ENCODE measurements at places on chromosomes 1 and 21. TPM values are rescaled to one million over a fixed set of nuclear protein-coding genes. Genes with fewer than 3 reads are reported as not detected.

- no peak overlapping the region for H3K4me3 ChIP-seq
- DNase-seq: no peak
- peaks cover 16% of the 10 kb centered on the region for H3K36me3 ChIP-seq
- peaks cover 15% of the 10 kb centered on the region for H3K27me3 ChIP-seq
- no peak overlapping the region for H3K27ac ChIP-seq
Measured at GRCh38 chr1:41374711-41375110, 13.5 kb downstream of the FOXO6 start.

DNA sequence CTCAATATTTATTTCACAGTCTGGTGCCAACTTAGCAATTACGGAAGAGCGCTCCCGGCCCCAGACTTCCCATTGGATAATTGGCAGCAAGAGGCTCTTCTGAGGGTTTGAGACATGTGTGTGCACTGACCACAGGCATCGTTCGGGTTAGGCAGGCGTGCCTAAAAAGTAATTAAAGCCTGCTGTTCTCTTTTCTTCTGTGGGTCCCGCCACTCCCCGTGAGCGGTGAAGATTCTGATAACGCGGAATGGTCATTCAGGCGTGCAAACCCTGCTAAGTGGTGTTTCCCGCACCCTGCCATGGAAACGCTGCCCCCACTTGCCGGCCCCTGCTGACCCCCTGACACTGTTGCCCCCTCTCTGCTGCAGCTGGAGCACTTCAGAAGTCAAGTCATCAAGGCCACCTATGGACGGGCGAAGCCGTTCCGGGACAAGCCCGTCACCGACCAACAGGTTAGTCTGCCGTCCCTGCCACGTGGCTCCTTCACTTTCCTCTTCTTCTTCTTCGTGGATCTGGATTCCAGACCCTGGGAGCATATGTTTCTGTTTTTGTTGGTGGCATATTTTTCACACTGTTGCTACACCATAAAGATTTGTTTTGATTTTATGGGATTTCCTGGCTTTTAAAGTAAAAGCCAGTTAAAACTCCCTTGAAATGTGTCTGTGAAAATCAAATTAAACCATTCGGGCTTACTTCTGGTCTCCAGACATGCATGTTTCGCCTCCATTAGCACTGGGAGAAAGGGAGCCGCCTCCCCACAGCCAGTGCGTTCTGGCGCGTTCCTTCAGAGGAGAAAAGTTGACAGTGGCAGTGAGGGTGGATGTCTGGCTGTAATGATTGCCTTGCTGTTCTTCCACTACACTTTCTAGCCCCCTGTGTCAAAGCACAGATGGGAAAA is 79.9 kb downstream of the FHAD1 start:
- H3K27ac ChIP-seq: no peak overlapping the region
- no peak overlapping the region for H3K4me3 ChIP-seq
- DNase-seq: no peak
- H3K36me3 ChIP-seq: no peaks in the 10 kb centered on the region
- H3K27me3 ChIP-seq: peaks cover 33% of the 10 kb centered on the region
- H3K4me1 ChIP-seq: peaks cover 40% of the 10 kb centered on the region

GRCh38 chr1:11447903-11448302 is 31.1 kb upstream of the DISP3 start:
- H3K36me3 ChIP-seq: no peaks in the 10 kb centered on the region
- DNase-seq: no peak
- no peaks in the 10 kb centered on the region for H3K4me1 ChIP-seq
- no peak overlapping the region for H3K4me3 ChIP-seq
- H3K27me3 ChIP-seq: peaks cover 77% of the 10 kb centered on the region
- H3K27ac ChIP-seq: no peak overlapping the region

DNA sequence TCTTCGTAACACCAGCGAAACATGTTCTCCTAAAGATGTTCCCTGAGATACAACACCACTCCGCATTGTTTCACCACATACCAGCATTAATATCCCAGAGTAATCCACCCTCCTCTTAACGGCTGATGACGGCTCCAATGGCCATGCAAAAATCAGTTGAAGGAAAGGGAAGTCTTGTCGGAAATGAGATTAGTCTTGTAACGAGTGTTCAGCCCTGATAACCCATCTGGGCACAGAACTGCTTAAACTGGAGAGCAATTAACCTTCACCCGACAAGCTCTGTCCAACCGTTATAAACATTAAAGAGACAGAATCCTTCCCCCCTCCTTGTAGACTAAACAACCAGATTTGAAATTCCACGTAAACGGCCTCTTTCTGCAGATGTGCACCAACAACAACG is 21.9 kb downstream of the ERG start:
- peaks cover 12% of the 10 kb centered on the region for H3K27me3 ChIP-seq
- H3K36me3 ChIP-seq: no peaks in the 10 kb centered on the region
- H3K27ac ChIP-seq: no peak overlapping the region
- no peak for DNase-seq
- peaks cover 18% of the 10 kb centered on the region for H3K4me1 ChIP-seq

DNA sequence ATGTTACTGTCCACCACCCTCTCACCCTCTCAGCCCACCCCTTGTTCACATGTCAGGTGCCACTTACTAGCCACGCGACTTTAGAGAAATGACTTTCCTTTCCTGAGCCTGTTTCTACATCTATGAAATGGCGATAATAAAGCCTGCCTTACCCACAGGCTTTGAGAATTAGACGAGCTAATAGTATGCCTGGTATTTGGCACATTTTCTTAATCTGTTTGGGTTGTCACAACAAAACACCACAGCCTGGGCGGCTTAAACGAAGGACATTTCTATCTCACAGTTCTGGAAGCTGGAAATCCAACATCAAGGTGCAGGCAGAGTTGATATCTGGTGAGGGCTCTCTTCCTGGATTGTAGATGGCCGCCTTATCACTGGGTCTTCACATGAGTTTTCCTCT is 273.9 kb upstream of the FMN2 start:
- no peak overlapping the region for H3K27ac ChIP-seq
- H3K4me1 ChIP-seq: peaks cover 18% of the 10 kb centered on the region
- no peak for DNase-seq
- no peaks in the 10 kb centered on the region for H3K36me3 ChIP-seq
- H3K27me3 ChIP-seq: no peaks in the 10 kb centered on the region
- H3K4me3 ChIP-seq: no peak overlapping the region

DNA sequence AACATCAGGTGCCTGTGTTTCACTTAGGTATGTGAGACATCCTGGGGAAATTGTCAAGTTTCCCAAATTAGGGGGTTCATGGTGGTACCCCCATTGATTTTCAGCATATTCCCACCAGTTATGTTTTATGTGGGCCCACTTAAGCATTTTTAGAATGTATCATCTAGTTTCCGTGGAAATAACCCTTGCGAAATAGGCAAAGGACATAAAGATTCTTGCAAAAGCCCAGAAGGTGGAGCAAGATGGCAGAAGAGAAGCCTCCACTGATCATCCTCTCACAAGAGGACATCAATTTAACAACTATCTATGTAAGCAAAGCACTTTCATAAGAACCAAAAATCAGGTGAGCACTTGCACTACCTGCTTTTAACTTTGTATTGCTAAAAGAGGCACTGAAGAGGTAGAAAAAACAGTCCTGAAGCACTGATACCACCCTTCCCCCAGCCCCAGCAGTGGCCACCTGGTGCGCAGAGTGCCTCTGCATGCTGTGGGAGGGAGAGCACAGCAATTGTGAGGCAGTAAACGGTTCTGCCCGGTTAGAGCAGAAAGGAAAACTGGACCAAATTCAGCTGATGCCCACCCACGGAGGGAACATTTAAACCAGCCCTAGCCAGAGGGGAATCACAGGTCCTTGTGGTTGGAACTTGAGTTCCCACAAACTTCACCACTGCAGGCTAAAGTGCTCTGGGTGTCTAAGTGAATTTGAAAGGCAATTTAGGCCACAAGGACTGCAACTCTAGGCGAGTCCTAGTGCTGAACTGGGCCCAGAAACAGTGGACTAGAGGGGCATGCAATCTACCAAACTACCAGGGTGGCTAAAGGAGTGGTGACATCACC is 23.2 kb downstream of the MCOLN2 start:
- H3K27me3 ChIP-seq: no peaks in the 10 kb centered on the region
- H3K36me3 ChIP-seq: peaks cover 2% of the 10 kb centered on the region
- H3K4me1 ChIP-seq: no peaks in the 10 kb centered on the region
- H3K27ac ChIP-seq: no peak overlapping the region
- H3K4me3 ChIP-seq: no peak overlapping the region

Gene SLC2A5
- 0.07 TPM for total RNA-seq

Gene C4BPA
- 0.16 TPM for total RNA-seq

Gene ITGB2
- 0.74 TPM for total RNA-seq
